Liver (tissue), 10 donors: ENCODE measurements at places on chromosomes 5 and 9. TPM values are rescaled to one million over a fixed set of nuclear protein-coding genes. Genes with fewer than 3 reads are reported as not detected.
A peak's percentile ranks its signal among the peaks of the same experiment; 100 is the strongest.

- no peak for DNase-seq
These were observed 34.3 kb upstream of the FSD1L start for GRCh38 chr9:105413525-105413924.

GRCh38 chr9:69027355-69028097 lies 8.0 kb upstream of the FXN start:
- no peak for DNase-seq

DNA sequence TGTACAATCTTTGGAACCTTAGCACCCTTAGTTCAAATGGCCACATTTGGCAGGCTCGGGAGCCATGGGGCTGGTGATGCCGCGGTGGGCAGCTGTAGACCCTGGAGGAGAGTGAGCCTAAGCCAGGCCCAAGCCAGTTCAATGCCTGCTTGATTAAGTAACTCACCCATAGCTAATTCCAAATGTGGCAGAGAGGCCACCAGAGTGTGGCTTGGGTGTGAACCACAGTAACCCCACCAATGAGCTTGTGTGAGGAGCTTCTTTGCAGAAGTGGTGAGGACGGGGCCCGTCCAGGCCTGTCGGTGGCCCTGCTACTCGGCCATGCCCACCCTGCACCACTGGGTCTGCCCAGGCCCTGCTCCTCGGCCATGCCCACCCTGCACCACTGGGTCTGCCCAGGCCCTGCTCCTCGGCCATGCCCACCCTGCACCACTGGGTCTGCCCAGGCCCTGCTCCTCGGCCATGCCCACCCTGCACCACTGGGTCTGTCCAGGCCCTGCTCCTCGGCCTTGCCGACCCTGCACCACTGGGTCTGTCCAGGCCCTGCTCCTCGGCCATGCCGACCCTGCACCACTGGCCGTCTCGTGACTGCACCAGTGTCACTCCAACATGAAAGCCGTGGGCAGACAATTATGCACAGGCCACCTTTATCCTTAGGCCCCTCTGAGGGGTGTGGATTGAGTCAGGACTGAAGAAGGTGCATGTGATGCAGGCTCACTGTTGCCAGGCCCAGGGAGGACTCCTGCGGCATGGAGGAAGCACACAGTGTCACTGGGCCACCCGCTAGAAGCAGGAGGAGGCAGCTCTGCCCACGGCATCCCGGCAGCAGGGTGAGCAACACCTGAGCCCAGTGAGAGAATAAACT lies 75.4 kb downstream of the MRPL36 start:
- peak; percentile 26 for DNase-seq

GRCh38 chr5:126953640-126954039 lies 76.7 kb downstream of the MARCHF3 start:
- DNase-seq: no peak

GRCh38 chr5:81418606-81419005 lies 24.7 kb upstream of the ACOT12 start:
- no peak for DNase-seq

GRCh38 chr5:167678481-167678880 lies 613.0 kb upstream of the WWC1 start:
- DNase-seq: no peak

DNA sequence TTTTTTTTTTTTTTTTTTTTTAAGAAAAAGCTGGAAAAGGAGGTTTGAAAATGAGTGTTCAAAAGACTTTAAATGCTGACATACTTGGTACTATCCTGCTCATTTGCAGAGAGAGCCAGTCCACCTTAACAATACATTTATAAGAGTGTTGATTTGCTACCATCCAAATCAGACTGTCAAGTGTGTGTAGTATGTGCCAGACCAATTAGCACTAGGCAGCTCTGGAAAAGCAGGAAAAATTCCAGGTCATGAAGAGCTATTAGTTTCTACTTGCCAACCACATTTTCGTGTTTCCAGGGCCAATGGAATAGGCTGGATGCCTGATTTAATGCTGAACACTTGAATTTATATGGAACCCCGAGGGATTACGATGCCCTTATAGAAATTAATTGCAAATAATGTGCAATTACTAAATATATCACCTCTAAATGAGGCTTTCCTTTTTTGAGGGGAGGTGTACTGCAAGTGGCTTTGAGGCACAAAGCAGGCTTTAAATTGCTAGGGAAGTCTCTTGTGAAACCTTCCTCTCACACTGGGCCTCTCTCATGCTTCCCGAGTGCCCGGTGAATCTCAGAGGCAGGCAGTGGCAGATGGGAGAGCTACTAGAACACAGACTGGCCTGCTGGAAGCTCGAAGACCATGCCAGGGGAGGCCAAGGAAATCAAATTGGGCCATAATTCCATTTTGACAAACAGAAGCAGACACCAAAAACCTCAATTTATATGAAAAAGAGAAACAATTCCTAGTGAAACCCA lies 178.7 kb downstream of the PPP2R2B start:
- no peak for DNase-seq

- no peak for DNase-seq
These were observed 138.5 kb downstream of the MPDZ start for GRCh38 chr9:13140843-13141592.

GRCh38 chr5:144189800-144190429 lies 19.2 kb downstream of the KCTD16 start:
- no peak for DNase-seq

GRCh38 chr9:129287619-129288305 lies 109.7 kb upstream of the IER5L start:
- DNase-seq: no peak

- DNase-seq: no peak
These were observed 146.8 kb upstream of the FBXL17 start for GRCh38 chr5:108528655-108529054.

DNA sequence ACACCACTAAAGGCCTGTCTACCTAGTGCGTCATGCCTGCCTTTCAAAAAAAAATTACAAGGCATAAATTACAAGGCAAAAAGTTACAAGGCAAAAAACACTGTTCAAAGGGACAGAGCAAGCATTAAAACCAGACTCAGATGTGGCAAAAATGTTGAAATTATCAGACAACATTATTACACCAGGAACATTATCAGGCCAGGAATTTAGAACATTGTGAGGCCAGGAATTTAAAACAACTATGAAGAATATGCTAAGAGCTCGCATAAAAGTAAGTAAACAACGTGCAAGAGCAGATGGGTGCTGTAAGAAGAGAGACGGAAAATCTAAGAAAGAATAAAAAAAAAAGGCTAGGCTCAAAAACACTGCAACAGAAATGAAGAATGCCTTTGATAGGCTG lies 18.2 kb upstream of the MLANA start:
- no peak for DNase-seq

DNA sequence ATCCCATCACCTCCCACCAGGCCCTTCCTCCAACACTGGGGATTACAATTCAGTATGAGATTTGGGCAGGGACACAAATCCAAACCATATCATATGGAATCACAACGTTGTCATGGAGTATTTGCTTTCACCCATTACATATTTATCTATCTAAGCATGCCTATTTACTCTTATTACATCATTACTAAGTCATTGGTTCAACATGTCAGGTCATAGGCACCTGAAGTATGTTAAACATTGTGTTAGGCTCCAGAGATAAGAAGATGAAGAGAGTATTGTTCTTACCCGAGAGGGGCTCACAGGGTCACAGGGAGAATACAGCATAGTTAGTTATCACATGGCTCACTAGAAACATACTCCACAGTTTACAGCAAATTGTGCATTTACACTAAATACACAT lies 150.5 kb downstream of the TMEM161B start:
- DNase-seq: no peak

DNA sequence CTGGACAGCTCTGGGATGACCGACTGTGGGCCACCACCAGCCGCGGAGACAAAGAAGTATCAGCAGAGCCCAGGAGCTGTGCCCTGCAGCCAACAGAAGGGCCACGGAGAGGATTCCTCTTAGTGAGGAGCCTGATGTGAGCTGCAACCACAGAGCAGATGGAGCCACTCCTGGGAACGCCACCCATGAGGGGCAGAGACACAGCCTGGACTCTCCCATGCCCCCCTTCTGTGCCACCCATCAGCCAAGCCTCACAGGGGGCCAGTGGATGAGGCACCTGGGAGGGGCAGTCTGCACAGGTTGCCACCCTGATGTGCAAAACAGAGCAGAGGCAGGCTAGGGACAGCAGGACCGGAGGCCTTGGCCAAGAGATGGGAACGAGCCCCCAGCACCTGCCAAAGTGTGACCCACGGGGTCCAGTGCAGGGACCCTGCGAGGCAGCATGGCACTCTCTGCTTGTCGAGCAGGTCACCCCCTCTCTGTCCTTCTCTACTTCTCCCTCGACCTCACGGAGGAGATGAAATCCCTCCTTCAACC lies 380.7 kb upstream of the IRX1 start:
- DNase-seq: no peak

GRCh38 chr5:119287547-119288111 lies 68.2 kb upstream of the TNFAIP8 start:
- DNase-seq: no peak

DNA sequence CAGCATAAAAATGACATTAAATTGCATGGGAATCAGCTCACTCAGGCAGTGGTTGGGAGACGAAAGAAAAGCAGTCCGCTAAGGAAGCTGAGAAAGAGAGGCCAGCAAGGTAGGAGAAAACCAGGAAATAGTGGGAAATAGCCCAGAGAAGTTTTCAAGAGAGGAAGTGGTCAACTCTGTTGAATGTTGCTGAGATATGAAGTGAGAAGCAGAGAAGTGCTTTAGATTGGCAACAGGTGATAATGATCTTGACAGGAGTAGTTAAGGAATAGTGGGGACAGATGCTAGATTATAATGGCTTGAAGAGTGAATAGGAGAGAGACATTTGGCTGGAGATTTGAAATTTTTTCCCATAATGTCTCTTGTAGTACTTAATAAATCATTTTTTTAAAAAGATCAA lies 30.8 kb downstream of the CNTRL start:
- no peak for DNase-seq

DNA sequence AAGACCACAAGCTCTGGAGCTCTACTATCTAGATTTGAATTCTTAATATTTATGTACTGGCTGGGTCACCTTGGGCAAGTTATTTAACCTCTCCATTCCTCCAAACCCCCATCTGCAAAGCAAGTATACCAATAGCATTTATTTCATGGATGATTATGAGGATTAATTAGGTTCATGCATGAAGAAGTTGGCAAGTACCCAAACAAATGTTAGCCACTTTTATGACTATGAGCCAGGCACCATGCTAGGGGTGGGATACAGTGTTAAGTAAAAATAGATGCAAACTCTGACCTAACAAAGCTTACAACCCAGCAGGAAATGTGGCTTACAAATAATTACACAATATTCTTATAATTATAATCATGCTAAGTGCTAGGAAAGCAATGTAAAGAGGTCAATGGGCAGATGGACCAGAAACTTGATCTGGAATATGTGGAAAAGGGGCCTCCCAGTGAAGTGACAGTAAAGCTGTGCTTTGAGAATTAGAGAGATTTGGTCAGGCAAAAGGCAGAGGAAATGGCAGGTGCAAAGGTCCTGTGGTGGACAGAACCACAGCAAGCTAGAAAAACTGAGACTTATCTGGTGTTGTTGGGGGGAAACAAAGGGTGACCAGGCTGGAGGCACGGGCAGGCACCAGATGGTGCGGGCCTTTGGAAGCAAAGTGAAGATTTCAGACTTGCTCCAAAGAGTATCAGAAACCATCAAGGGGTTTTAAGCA lies 525.2 kb upstream of the TRPC7 start:
- no peak for DNase-seq

GRCh38 chr9:15205632-15206420 lies 101.2 kb downstream of the TTC39B start:
- no peak for DNase-seq

GRCh38 chr5:143986516-143987212 lies 174.7 kb downstream of the HMHB1 start:
- DNase-seq: no peak

DNA sequence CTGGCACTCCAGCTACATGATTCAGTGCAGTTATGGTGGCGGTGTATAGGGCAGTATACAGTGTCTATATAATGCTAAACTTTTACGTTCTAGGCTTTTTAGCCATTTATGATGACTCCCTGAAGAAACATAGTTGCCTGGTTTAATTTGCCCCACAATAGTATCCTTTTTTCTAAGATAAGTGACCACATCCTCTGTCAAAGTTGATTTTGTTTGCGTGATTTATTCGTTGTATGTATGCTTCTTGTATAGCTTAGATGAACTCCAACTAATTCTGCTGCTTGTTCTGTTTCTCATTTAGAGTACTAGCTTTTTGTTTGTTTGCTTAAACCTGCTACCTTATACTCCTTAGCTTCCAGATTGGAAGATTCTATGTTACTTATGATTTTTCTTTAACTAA lies 83.6 kb downstream of the ERMP1 start:
- no peak for DNase-seq

DNA sequence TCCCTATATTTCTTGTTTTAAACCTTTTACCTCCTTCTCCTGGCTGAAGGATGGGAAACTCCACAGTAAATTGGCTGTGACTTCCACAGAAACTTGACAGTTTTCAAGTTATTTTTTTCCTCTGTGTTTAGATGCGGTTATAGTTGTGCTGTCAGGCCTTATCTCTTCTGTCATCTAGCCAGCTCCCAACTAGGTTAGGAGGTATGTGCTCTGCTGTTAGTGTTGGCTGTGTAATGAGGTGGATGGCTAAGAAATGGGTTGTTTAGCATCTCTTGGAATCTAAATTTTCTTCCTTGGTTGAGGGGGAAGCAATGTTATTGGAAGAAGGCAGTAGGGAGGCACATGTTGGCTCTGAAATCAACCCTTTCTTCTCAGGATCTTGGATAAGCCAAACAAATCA lies 149.9 kb upstream of the RUSC2 start:
- no peak for DNase-seq

DNA sequence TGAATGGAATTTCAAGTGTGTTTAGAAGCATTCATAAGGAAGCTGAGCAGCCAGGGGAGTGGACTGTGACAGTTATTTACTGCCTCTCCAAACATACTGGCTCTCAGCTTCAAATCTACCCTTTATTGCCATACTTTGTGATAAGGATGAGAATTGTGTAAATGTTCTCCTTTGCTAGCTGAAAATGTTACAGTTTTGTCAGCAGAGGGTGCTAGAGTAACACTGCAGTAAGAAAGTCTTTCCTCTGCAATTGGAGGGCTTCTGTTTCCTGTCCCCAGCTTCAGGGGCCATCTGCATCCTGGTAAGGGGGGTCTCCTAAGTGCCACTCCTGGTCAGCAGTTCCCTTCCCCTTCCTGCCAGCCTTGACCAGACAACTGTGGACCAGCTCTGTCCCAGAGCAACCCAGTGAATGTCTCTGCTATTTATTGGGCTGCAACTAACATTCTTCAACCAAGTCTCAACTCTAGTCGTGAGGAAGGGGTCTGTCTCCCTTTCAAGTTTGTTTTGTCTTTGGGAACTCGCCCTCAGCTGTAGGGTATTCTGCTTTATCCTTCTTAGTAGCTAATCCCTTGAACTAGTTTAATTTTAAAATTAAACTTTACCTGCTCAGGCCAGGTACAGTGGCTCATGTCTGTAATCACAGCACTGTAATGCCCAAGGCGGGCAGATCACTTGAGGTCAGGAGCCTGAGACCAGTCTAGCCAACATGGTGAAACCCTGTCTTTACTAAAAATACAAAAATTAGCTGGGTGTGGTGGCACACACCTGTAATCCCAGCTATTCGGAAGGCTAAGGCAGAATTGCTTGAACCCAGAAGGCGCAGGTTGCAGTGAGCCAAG lies 45.3 kb downstream of the RAPGEF6 start:
- DNase-seq: no peak

RAD23B gene
- 66.4 TPM for total RNA-seq

TLX3 gene
- total RNA-seq: not detected

TMEM252 gene
- 0.17 TPM for total RNA-seq

TBC1D2 gene
- 2.8 TPM for total RNA-seq

IRX1 gene
- total RNA-seq: not detected

KIAA1191 gene
- 31.8 TPM for total RNA-seq

MEGF10 gene
- total RNA-seq: 0.33 TPM

N4BP3 gene
- total RNA-seq: 0.08 TPM

NXNL2 gene
- total RNA-seq: not detected

PCDHGA5 gene
- 0.09 TPM for total RNA-seq

ANKRD55 gene
- 1.0 TPM for total RNA-seq

ELOVL7 gene
- 1.1 TPM for total RNA-seq

C9 gene
- total RNA-seq: 128 TPM

ARHGEF37 gene
- 3.3 TPM for total RNA-seq
